M059J (cell line): ENCODE measurements at places on chromosomes 16 and 17. TPM values are rescaled to one million over a fixed set of nuclear protein-coding genes. Genes with fewer than 3 reads are reported as not detected.

CPNE7 gene
- 0.32 and 3.1 TPM in 2 replicates for total RNA-seq

KCNH6 gene
- not detected in 2 replicates for total RNA-seq

TSC2 gene
- 29.7 and 31.2 TPM in 2 replicates for total RNA-seq

HOXB1 gene
- not detected in 2 replicates for total RNA-seq

DNA sequence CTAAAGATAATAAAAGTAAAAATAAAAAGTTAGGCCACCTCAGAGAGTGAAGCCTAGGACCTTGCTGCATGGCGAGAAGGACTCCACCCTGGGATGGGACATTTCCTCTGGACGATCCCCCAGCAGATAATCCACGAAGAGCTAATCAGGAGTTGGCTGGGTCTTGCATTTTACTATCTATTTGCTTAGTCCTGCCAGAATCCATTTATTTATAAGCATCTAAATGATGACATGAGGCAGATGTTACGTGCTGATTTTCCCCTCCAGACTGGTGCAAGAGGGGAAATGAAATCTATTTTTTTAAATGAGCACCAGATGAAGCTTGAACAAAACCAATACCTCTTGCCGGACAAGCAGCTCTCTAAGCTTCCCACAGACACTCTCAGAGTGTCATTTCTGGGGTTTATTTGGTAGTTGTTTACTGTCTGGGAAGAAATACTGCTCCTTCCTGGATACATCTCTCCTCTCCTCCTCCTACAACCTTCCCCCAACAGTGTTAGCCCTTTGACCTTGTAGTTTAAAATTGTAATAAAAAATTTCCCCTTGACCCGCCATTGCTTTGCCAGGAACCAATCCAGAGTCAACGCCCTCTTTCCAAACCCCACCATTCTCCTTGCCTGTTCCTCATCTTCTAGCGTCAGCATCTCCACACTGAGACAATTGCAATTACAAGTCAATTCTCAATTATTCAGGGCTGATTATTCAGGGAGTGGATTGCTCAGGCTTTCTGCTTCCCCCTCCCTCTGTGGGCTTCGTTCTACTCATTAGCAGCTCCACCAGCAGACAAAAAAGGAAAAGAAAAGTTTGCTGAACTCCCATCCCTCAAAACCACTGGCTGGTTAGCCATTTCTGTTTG, 63.0 kb downstream of the GSG1L start:
- no peak for DNase-seq

DNA sequence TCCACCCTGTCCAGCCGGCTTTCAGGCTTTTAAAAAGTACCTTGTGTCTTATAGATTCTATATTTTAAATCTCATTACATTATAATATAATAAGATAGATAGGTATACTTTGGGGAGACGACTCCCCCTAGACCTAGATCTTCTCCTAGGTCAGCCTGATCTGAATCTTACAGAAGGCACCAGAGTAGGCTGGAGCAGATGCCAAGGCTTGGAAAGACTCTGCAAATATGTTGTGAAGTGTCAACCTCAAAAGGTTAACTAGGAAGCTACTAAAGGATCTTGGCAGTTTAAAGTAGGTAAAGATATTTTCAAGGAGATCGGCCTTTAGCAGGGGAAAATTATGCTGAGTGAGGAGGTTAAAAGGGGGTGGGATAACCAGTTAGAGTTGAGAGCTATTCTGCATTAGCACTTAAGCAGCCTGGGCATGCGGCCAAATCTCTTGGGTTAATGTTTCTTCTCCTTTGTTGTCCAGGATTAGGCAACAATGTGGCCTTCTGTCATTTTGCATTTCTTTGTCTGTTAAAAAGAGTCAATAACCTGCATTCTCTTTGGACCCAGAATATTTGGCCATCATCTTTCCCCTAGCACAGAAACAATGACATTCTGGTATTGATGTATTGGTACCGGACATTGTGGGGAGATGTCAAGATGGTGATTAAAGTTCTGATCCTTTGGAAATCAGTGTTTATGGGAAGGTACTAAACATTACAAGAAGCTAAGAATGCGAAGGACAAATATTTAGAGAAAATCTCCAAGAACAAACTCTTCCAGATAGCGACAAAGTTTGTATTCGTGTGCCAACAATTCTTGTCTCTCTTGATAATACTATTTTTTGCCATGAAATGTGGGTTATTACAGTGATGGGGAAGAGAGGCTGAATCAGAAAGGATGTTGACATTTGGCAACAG, 51.2 kb upstream of the DHX40 start:
- DNase-seq: peak; percentile 85

DNA sequence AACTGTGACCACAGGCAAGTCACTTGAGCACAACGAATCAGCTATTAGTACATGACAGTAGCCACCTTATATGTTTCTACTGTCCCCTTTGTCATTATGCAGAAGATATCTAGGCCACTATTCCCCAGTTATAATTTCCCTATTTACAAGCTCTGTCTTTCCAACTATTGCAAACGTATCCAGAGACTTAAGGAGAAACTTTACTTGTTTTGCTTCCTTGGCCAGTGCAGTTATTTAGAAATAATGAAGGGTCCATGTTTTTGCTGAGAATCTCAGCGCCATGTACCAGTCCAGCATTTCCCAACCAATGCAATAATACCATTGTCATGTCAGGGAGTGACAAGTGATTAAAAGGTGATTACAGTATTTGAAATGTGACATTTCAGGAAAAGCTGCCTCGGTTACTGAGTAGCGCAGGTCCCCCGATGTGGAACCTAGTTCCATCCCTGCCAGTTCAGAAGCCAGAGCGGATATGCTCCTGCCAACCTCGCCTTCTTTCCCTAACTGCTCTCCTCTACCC, 743 bp downstream of the ZNF624 start:
- DNase-seq: peak; percentile 6

DNA sequence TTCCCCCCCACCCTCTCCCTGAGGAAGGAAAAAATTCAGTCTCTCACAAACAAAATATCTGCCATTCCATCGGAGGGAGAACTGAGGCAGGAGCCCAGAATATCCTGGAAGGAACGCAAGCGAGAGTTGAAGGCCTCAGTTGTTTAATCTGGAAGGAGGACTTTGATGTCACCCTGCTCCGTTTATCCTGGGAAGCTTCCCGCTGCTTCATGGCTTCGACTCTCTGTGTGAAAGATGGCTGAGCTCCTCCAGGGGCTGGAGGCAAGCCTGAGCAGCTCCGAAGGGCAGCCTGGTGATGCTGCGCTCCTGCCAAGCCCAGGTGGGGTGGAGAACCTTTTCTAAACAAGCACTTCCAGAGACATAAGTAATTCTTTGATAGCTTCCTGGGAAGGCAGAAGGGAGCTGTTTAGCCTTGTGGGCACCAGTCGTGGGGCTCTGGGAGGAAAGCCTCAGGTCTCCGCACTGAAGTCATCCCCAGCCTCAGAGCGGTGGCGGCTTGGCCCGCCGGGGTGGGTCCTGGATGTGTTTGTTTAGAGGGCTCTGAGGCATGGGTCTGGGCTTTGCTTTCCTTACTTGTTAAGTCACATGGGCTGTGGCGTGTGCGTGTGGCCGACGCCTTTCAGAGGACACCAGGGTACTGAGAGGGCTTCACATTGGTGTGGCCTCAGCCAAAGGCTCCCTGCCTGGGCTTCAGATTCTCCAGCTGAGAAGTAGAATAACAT, 7.9 kb downstream of the NKD1 start:
- DNase-seq: no peak

GRCh38 chr17:8855477-8856204, 11.8 kb downstream of the PIK3R6 start:
- no peak for DNase-seq

- peak; percentile 44 for DNase-seq
Measured at GRCh38 chr16:77599793-77600415, 122.4 kb upstream of the NUDT7 start.
